ENCODE measurements at places on chromosomes 1 and 21.

DNA sequence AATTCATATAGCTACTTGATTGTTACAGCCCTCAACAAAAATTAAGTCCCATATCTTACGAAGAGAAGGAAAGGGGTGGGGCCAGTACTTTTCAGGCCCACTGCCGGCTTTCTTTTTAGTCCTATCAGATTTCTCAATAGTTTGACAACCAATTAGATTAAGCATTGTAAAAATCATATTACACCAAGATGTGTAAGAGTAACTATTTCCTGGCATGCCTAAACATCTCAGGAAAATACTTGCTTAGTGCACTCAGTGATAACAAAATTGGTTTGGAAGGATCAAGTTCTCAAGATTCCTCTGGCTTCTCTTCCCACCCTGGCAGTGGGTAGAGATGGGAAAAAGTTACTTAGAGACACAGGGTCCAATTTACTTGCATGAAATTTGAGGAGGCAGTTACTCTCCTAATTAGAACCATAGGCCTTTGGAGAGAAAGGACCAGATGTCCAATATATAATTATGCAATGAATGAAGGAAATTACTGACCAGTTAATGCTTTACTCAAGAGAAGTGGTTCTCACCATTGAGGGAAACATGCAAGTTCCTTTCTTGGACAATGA lies 30.1 kb downstream of the STPG1 start:
- no peak for DNase-seq

GRCh38 chr1:200252531-200252930 lies 157.3 kb downstream of the ZNF281 start:
- DNase-seq: no peak

- DNase-seq: no peak
Observed at GRCh38 chr1:47249755-47250154, 17.7 kb upstream of the TAL1 start.

DNA sequence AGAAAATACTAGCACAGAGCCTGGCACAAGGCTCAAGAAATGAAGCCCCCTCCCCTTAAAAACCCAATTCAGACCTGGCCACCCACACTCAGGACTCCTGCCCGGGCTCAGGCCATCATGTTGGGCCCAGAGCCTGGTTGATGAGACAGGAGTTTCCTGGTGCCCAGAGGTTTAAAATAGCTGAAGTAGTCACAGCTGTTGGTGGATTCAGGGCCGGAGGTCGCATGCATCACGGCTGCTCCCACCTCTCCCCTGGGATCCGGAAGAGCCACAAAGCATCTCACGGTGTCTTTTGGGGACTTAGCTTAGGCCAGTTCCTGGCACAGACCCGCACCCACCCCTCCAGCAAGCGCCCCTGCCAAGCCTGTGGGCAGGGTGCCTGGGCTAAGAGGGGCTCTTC lies 2.6 kb upstream of the PADI2 start:
- DNase-seq: no peak

DNA sequence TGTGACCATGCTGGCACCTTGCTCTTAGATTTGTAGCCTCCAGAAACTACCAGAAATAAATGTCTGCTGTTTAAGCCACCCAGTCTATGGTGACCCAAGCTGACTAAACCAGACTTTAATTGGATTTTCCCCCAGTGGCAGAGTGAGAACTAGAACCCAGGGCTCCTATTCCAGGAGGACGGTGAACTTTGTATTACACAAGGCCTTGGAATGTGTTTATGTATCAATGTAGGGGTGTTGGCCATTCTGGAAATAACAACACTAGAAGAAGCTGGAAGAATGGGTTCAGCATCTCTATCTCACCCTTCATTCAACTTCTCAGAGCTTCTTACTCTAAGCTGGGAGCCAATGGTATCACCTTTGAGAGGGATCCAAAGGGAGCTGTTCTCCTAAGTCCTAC lies 37.0 kb downstream of the ARHGEF11 start:
- DNase-seq: no peak

GRCh38 chr1:222117809-222118208 lies 375.9 kb upstream of the DUSP10 start:
- no peak for DNase-seq

DNA sequence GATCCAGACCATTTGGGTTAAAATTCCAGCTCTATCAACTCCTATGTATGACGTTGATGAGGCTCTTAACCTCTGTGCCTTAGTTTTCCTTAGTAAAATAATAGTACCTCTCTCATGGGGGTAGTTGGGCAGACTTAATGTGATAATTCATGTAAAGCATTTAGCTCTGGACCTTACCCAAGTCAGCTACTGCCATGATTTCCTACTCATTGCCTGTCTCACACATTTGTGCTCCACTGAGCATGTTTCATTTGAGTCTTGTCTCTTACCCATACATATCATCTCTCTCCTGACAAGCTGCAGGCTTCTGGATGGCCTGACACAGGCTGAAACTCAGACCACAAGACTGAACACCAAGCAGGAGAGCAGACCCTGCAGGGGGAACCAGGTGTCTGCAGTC lies 77.7 kb upstream of the ZBTB40 start:
- DNase-seq: no peak

DNA sequence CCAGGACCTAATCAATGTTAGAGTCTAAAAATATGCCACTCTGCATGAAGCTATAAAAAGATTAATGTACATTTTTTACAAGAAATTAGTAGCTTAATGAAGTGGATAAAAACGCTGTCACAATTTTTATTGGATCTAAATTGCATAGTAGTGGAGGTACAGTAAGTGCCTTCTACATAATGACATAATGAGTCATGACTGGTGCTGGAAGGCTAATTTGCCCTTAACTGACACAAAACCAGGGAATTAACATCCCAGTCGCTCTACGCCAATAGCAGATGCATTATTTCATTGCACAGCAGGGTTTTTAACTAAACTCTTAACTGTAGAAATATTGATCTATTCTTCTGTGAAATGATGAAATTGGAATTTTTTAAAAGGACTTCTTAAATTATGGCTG lies 33.3 kb downstream of the RRAGC start:
- no peak for DNase-seq

DNA sequence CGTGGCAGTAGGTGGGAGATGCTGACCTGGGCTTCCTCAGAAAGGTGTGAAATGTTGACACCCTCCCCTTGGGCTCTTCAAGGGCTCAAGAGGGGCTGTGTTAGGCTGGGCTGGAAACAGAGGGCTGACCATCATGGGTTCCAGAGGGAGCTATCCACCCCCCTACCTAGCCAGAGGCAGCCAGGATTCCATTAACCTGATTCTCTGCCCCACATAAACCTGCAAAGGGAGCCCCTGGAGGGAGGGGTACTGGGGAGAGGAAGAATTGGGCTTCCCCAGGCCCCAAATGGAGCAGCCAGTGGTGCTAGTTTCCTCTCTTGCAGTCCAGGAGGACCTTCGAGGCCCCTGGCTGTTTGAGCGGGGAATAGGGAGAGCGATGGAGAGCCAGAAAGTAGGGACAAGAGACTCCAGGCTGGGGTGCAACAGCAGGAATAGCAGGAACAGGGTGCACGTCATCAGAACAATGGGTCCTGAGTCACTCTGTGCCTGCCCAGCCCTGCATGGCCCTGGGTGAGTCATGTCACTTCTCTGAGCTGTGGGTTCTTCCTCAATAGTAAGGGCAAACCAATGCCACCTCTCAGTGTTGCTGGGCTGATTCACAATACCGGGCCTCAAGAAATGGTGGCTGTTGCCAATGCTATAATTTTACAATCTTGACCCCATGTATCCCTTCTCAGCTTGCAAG lies 121.2 kb downstream of the EPHB2 start:
- no peak for DNase-seq
